ENCODE measurements at places on chromosomes 4 and X.
A peak's percentile ranks its signal among the peaks of the same experiment; 100 is the strongest.

- no peak for DNase-seq
Measured at GRCh38 chr4:76644831-76645485, 209.9 kb downstream of the SHROOM3 start.

DNA sequence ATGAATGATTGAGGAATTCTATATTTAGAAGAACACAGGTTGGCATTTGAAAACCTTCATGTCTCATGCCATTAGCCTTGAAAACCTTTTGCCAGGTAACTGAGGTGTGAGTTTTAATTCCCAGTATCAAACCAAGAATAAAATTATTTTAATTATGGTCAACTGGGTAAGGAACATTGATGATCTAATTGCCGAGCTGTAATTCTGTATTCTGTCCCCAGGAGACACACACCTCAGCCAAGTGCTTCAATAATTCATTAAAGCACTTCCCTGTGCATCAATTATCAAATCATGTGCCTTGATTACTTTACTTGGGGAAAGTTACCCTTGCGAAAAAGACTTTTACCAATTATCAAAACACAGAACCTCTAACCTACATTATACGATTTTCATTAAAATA, 331.9 kb upstream of the GALNT7 start:
- no peak for DNase-seq

GRCh38 chrX:132749406-132749805, 209.0 kb downstream of the HS6ST2 start:
- DNase-seq: no peak

- DNase-seq: no peak
Measured at GRCh38 chr4:150136036-150136435, 57.8 kb downstream of the DCLK2 start.

GRCh38 chrX:4825550-4825949, 1112.1 kb upstream of the PRKX start:
- DNase-seq: no peak

DNA sequence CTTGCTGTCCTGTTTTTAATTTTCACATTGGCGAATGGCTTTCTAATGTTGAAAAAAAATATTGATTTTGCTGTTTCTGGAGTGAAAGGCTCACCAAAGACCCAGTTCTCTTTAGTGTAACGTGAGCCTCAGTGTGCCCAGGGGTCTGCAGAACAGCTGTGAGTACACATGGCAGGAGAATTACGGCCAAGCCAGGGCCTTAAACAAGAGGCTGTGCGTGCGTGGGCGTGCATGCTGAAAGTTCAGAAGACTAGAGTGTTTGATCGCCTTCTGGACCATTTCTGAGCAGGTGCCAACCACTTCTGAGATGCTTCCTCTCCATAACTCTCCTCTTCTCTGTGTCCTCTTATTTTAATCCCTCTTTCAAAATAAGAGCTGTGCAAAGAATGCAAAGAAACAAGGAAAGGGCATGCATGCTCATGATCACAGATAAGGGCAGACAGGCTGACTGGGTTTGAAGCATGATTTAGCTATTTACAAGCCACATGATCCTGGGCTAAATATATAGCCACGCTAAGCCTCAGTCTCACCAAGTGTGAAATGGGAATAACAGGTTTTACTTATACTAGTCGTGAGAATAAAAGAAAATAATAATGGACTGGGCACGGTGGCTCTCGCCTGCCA, 9.9 kb downstream of the PHEX start:
- DNase-seq: peak; percentile 71

DNA sequence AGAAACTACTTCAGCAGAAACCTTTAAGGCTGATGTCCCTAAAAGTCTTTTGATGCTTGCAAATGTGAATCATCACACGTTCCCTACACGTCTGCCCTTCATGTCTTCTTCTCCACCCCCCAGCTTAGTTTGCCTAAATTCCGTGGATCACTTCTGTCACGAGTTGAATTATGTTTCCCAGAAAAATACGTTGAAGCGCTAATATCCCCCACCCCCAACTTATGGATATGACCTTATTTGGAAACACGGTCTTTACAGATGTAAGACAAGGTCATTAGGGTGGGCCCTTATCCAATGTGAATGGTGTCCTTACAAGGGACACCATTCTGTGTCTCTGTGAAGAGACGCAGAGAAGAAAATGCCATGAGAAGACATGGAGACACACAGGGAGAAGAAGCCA, 2.1 kb upstream of the ZNF518B start:
- DNase-seq: no peak

GRCh38 chrX:7244405-7244804, 96.5 kb upstream of the PUDP start:
- DNase-seq: no peak
